Kidney capillary endothelial cell (primary cell): ENCODE measurements at places on chromosomes 3 and 15.

- no peak for DNase-seq
Observed at GRCh38 chr15:98519767-98520550, 128.4 kb upstream of the IGF1R start.

DNA sequence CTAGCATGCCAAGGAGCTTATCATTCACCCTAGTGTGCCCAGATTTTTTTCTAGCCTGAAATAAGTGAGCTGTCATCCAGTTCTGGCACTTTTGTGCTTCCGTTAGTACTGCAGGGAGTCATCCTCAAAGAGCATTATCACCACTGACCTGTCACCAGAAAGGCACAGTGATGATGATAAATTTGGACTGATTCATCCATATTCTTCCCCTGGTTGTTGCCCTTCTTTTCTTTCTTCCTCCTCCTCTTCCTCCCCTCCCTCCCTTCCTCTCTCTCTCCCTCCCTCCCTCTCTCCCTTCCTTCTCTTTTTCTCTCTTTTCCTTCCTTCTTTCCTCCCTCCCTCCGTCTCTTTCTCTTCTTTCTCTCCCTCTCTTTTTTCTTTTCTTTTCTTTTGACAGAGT is 21.3 kb downstream of the SLC35G2 start:
- DNase-seq = no peak

- peak; percentile 53 for DNase-seq
Observed at GRCh38 chr3:190883973-190884832, 21.7 kb upstream of the GMNC start.

GRCh38 chr3:157078131-157078810 is 81.7 kb downstream of the CCNL1 start:
- no peak for DNase-seq

- DNase-seq = no peak
Observed at GRCh38 chr3:152828075-152828840, 6.7 kb upstream of the P2RY1 start.

DNA sequence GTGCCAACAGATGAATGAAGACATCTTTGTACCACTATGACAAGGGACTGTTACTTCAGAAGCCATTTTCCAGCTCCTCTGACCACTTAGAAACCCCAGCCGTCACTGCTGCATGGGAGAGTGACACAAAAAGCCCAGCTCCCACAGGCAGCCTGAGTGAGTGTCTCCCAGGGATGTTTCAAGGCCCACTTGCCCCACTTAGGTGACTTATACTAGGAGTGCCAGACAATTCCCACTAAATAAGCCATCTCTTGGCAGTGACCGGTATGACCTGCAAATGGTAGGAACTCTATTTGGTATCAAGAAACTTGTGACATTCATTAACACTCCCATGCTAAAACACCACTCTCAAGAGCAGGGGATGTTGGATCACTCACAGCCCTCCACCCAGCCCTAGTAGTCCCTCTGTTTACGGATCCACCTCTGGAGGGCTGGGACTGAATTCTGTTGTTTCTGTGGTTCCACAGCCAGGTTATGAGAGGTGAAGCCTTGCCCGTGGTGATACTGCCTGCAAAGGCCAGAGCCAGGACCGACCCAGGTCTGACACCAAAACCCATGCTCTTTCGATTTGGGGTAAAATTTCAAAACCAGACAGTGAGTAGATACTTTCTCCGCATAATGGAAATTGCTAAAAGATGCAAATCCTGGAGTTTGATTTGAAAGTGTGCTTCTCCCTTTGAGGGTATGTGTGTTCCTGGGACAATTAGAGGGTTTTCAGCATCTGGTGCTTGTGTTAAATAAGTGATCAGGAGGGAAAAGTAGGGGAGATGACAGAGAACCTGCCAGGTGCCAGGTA is 14.5 kb downstream of the RBP1 start:
- DNase-seq = no peak

DNA sequence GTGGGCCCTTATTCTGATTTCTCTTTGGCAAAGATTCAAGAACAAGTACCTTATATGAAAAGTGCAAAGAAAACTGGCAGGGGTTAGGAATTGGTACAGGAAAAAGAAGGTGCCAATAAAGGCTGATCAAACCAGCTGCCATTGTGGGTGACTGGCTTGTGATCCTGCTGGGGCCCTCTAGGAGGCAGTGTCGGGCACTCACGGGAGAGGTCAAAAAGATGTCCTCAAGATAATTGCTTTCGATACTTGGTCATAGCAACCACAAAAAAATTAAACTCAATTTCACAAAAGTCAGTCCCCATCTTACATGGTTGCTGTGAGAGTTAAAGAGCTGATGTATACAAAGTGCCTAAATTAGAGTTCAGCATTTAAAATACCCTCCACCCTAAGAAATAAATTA is 31.0 kb upstream of the CAV3 start:
- no peak for DNase-seq

- DNase-seq = no peak
Observed at GRCh38 chr3:66270701-66271100, 49.9 kb downstream of the SLC25A26 start.

GRCh38 chr3:81723732-81724313 is 37.6 kb downstream of the GBE1 start:
- peak; percentile 59 for DNase-seq

DNA sequence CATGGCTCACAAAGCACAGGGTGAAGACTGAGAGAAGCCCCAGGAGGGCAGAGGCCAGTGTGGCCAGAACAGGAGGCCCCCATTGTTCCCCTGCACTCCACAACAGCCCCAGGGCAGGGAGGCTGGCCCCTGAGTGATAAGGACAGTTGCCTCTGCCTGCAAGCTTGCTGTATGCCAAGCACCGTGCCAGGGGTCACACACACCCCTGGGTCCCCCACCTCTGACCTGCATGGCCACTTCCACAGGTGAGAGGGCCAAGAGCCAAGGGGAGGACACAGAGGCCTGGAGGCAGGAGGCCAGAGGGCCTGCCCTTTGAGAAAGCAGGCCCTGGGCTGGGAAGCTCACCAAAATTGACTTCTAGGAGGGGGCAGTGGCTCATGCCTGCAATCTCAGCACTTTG is 23.7 kb downstream of the ATRIP start:
- DNase-seq = no peak

- no peak for DNase-seq
Observed at GRCh38 chr15:39255760-39256159, 325.1 kb upstream of the THBS1 start.

DNA sequence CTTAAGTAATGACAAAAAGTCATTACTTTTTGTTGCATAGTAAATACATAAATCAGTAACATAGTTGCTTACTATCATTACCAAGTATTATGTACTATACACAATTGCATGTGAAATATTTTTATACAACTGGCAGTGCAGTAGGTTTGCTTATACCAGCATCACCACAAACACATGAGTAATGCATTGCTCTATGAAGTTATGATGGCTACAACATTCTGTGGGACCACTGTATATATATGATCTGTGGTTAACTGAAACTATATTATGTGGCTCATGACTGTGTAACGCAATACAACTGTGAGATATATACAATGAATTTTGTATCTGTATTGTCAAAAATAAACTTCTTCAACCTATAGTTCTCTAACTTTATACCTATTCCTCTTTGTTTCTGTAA is 113.7 kb upstream of the RBMS3 start:
- no peak for DNase-seq

DNA sequence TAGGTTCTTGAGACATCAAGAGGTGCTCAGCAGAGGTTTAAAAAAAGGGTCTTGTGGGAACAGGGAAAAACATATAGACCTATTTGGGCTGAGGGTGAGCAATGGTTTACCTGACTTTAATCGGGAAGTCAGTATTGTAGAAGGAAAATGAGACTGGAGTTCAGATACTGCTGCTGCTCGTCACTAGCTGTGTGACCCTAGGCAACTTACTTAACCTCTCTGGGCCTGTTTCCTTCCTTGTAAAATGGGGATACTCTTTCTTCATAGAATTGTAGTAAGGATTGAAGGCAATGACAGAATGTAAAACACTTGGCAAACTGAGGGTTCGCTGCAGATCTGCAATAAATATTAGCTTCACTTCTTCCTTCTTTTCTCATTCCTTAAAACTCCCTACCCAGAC is 327.5 kb upstream of the PROK2 start:
- DNase-seq = no peak

DNA sequence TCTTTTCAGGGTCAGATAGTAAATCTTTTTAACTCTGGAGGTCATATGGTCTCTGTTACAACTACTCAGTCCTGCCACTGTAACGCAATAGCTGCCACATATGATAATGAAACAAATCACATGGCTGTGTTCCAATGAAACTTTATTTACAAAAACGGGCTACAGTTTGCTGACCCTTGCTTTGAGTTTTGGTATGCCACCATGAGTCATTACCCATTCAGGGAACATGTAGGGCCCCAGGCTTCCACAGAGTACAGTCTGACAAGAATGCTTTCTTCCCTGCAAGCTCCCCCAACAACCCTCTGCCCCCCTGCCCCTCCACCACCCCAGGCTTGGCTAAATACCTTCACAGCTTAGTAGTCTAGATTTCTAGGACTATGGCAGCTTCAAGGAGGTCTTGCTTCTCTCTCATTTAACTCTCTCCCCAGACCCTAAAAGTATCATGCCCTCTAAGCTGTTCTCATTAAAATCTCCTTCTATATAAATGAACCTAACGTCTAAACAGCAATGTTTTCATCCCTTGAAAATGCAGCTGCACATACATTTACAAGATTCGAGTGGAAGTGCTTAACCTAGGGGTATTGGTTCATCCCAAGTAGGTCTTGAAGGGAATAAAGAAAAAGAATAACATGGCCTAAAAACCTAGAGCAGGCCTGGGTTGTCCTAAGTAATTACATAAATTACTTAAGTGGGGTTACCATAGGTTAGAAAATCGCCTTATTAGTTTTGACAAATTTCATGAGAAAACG is 117.8 kb upstream of the PRICKLE2 start:
- DNase-seq = no peak

GRCh38 chr3:53957831-53958230 is 66.2 kb upstream of the SELENOK start:
- no peak for DNase-seq

DNA sequence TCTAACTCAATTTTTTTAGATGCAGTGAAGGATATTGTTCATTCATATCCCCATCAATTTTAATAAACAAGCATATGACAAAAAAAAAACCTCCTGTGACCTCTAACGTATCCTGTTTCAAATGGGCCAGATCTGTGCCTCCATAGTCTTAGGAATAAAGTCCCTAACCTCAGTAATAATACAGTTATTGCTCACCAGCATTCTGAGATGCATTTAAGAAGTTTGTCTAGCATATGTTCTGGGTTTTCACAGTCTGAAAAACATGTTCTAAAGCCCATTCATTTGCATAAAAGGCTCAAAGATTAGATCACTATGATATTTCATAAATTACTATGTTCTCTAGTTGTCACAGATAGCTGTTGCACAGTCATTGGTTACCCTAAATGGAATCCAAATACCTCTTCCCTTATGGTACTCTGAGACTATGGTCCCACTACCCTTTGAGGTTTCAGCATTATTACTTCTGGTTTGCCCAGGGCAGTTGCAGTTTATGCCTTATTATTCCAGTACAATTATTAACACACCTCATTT is 190.1 kb downstream of the ZIC4 start:
- DNase-seq = no peak

- no peak for DNase-seq
Observed at GRCh38 chr3:184772667-184773272, 39.2 kb upstream of the VPS8 start.

- DNase-seq = no peak
Observed at GRCh38 chr3:70992131-70992530, 591.4 kb downstream of the FOXP1 start.

DNA sequence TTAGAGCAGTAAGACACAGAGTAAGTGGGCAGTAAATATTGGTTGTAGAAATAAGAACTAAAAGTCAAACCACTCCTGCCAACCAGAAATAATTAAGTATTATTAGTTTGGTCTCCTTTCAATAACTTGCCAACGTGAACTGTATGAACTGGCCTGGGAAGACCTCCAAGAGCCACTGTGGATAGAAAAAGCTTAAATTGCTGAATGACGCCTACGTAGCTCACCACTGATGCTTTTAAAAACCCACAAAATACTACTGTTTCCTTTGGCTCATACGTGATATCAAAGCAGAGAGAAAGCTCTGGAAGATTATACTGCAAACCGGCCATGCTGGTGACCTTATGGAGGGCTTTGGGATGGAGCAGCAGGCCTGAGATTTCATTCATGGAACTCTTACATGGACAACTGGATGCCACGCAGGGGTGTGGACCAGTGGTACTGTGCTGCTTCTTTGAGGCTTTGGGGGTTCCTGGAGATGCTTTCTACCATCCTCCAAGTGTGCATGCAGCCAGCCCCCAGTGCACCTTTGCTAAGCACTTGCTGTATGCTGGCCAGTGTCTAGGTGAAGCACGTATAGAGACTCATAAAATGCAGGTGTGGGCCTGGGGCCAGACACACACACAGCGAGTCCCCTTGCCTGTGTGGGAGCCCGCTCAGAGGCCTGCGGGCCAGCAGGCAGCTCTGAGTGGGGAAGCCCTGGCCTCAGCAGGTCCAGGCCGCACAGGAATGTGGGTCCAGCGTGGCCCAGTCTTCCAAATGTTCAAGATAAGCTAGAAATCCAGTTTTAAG is 66.8 kb downstream of the ABTB1 start:
- no peak for DNase-seq

DNA sequence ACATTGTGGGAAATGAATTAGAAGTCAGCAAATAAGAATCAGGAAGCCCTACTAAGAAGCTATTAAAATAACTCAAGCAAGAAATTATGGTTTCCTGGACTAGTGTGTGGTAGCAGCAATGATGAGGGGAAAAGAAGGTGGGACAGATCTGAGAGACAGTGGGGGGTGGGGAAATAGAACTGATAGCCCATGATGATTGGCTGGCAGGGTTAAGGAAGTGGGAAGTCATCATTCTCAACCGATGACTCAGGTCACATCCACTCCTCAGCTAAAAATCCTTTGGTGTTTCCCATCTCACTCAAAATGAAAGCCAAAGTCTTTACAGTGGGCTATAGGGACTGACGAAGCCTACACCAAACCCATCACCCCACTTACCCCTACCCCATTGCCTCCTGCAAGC is 153.9 kb upstream of the ARHGEF26 start:
- DNase-seq = no peak

DNA sequence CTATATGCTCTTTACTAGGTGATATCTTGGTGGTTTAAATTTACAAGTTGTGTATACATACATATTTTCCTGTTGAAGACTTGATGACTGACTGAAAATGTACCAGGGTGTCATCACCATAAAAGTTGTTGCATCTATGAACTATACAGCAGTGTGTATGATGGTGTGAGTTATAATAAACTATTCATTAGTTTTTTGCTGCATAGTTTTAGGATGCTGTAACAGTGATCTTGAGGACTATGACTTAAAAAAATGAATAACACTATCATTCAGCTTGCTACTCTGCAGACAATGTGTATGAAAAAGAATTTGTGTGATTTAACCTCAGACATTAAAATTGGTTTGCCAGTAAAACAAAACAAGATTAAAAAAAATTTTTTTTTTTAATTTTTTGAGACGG is 49.0 kb downstream of the UBE2E2 start:
- no peak for DNase-seq

- no peak for DNase-seq
Observed at GRCh38 chr3:122898298-122898697, 103.4 kb downstream of the SLC49A4 start.
